RPMI7951 (cell line): ENCODE measurements at places on chromosomes 6 and 20. TPM values are rescaled to one million over a fixed set of nuclear protein-coding genes. Genes with fewer than 3 reads are reported as not detected.

- DNase-seq: peak; percentile 69
Measured at GRCh38 chr6:16999491-17000436, 102.1 kb upstream of the STMND1 start.

GRCh38 chr6:29376003-29376402, 912 bp upstream of the OR12D3 start:
- DNase-seq: no peak

DNA sequence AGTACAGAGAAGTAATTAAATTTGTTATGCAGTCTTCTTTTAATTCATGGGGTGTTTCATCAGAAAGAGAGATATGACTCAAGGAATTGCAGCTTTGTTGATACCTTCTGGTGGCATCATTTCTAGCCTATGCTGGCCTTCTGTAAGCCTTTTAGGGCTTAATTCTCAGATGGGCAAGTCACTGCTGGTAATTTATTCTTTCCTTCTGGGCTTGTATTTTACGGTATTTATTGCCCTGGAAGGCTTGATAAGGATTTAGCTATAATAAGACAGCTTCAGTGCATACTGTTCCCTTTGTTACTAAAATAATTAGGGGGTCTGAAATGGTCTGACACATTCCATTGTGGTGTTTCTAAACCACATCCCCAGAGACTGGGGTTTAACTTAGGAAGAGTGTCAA, 57.9 kb upstream of the EMILIN3 start:
- peak; percentile 10 for DNase-seq

Gene HMGCLL1
- not detected in 2 replicates for total RNA-seq

DNA sequence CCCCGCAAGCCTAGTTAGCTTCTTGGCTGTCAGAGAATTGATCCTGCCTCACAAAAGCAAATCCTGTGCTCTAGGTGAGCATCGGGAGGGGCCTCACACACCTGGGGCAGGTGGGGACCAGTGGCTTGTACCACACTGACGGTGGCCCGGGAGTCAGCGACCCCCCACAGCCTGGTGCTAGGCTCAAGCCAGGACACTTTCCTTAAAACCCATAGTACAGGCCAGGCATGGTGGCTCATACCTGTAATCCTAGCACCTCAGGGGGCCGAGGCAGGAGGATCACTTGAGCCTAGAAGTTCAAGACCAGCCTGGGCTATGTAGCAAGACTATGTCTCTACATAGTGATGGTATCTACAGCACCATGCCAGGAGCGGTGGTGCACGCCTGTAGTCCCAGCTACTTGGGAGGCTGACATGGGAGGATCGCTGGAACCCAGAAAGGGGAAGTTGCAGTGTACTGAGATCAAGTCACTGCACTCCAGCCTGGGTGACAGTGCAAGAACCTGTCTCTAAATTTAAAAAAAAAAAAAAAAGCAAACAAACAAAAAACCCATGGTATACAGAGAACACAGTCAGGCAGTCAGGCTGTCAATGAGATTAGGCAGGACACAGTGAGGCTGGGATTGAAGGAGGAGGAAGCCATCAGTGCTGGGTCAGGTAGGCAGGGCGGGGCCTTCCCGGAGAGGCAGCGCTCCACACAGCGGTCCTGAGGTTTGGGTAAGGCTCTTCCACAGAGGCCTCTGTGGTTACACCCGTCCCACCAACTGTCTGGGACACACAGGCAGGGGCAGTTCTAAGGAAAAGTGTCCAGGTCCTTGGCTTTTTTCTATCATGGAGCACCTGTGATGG, 41.3 kb downstream of the SYNJ2 start:
- DNase-seq: no peak

GRCh38 chr6:92124200-92124651, 1295.1 kb downstream of the EPHA7 start:
- DNase-seq: peak; percentile 3

DNA sequence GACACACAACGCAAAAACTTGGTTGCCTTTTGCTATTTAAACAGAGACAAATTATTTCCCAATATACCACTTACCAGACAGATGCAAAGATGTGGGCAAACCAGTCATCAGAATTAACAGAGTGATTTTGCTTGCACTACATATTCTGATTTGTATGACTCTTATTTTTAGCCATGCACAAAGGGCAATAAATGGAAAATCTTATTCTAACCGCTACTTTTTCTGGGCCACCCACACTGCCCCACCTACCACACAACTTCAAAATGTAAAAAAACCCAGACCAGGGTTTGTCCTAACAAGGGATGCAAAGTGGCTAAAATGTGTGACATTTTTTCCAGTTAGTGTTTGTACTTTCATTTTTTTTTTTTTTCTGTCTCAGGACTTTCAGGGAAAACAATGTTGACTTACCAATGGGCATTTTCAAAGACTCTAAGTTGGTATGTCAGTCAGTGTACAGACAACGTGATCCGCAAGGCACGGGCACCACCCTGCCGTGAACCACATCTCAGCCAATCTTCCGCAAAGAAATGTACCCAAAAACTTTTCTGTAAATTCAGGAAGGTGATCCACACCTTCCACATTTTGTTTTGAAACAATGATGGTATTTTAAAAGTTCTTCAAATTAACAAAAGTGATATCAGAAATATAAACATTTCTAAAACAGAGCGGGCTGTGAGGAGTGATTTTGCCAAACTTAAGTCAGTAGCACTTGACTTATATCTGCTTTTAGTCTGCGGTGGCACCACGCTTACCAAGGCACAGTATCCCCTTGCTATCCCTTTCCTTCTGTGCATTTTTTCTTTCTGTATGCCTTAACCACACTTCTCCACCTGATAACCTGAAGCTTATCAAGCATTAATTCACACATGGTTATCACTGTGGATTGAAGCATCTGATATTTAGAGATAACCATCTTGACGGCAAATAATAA, 185.6 kb downstream of the GJA10 start:
- no peak for DNase-seq

- DNase-seq: no peak
Measured at GRCh38 chr6:15363523-15364400, 117.9 kb downstream of the JARID2 start.

Gene PBOV1
- not detected in 2 replicates for total RNA-seq

DNA sequence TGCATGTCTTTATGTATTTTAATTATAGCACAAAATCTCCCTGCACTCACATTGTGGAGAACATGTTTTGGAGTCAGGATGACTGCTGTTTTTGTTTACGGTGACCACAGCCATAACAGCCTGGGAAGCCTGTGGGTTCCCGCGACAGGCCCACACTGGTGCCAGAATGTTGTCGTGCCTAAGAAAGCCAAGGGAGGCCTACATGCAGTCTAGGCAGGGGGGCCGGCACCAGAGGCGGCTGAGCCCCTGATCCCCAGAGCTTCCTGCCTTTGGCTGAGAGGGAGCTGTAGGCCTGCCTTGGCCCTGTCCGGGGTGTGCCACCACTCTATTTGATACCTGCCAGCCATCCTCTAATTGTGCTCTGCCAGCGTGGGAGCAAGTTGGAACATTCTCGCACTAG, 46.7 kb downstream of the TBC1D7 start:
- DNase-seq: no peak

Gene HLA-DQB1
- not detected in 2 replicates for total RNA-seq

Gene KHDC1
- 0.60 and 2.1 TPM in 2 replicates for total RNA-seq

Gene DNAH8
- under 0.01 TPM in 1 of 2 replicates, not detected in the other for total RNA-seq

DNA sequence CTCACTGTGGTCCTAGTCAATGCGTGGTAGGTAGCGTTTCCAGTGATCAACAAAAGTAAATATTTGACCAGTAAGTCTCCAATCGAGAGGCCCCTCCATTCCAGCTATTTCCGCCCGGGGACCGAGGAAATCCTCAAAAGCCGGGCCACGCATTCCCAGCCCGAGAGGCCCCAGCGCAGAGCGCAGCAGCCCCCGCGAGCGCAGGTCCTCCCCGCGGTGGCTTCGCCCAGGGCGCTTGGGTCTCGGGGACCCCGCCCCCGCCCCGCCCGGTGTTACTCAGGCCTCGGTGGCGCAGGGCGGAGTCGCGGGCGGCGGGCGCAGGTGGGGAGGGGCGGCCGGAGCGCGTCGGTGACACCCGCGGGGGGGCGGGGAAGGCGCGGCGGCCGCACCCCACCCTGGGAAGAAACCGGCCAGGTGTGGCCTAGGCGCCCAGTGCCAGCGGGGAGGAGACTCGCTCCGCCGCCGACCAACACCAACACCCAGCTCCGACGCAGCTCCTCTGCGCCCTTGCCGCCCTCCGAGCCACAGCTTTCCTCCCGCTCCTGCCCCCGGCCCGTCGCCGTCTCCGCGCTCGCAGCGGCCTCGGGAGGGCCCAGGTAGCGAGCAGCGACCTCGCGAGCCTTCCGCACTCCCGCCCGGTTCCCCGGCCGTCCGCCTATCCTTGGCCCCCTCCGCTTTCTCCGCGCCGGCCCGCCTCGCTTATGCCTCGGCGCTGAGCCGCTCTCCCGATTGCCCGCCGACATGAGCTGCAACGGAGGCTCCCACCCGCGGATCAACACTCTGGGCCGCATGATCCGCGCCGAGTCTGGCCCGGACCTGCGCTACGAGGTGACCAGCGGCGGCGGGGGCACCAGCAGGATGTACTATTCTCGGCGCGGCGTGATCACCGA, at the start of gene DSP:
DSP (plus strand) TSS at position 497 of the 890 bp plus-strand sequence; CDS start at position 742, 245 bp downstream.
- no peak for DNase-seq

DNA sequence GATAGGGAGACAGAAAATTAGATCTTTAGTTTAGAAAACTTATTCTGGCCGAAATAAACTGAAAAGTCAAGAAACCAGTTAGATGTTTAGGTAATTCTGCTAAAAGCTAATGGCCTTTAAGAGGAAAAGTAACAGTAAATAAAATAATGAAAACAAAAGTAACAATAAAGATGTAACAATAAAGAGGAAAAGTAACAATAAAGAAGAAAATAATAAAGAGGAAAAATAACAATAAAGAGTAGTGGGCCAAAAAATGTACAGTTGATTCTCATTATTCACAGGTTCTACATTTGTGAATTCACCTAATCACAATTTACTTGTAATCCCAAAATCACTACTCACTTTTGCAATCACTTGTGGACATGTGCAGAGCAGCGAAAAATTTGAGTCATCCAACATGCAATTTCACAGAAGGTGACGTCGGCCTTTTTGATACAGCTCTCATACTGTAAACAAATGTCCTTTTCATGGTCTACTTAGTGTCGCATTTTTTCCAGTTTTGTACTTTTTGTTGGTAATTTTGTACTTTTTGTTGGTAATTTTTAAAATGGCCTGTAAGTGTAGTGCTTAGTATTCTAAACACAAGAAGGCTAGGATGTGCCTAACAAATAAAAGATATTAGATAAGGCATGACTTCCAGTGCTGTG, 24.0 kb downstream of the HBS1L start:
- peak; percentile 14 for DNase-seq

- DNase-seq: no peak
Measured at GRCh38 chr20:44659931-44660330, 8.4 kb upstream of the ADA start.

GRCh38 chr6:158763434-158764182, 55.6 kb downstream of the EZR start:
- no peak for DNase-seq

GRCh38 chr6:87092435-87092834, 2.5 kb downstream of the CGA start:
- no peak for DNase-seq

Gene PDE7B
- total RNA-seq: 4.5 and 4.9 TPM in 2 replicates

GRCh38 chr20:2805689-2806350, 5.4 kb upstream of the CPXM1 start:
- no peak for DNase-seq

GRCh38 chr6:135113860-135114259, 59.2 kb upstream of the HBS1L start:
- no peak for DNase-seq

DNA sequence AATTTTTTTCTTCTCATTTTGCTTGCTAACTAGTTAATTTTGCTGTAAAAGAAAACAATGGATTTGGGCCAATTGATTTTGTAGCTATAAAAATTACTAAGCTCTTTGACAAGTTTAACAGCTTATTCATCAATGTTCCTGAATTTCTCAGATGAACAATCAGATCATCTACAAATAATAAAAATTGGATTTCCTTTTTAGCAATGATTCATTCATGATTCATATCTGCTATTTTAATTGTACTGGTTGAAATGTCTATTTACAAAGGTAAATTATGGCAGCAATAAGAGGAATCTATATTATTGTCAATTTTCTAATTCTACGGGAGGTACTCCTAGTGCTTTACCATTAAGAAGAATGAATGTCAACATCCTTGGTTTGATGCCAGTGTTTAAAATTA, 178.8 kb upstream of the BTBD3 start:
- DNase-seq: no peak

Gene SKIC2
- total RNA-seq: 30.4 and 36.5 TPM in 2 replicates

Gene ENPP1
- total RNA-seq: 30.0 and 34.0 TPM in 2 replicates

Gene C6orf163
- total RNA-seq: 0.12 and 0.29 TPM in 2 replicates

- peak; percentile 26 for DNase-seq
Measured at GRCh38 chr6:145733810-145734209, 1.5 kb downstream of the EPM2A start.

- peak; percentile 98 for DNase-seq
Measured at GRCh38 chr6:134295953-134296553, 21.9 kb downstream of the SGK1 start.

DNA sequence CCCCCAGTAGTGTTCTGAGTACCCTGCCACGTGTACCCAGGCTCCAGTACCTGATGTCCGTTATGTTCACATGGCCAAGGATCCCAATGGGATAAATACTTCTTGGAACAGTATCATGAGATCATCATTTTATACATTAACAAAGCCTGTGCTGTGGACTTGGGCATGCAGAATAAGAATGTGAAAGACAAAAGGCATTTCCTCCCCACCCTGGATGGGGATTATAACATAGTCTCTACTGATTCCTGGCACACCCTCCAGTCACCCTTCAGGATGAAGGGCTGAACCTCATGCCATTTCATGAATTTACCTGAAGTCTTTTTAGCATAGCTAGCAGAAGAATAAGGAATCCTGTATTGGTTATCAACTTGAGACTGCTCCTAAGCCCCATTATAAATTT, 2.8 kb downstream of the TNFRSF21 start:
- no peak for DNase-seq

GRCh38 chr6:5942591-5942990, 64.1 kb downstream of the NRN1 start:
- DNase-seq: peak; percentile 43

DNA sequence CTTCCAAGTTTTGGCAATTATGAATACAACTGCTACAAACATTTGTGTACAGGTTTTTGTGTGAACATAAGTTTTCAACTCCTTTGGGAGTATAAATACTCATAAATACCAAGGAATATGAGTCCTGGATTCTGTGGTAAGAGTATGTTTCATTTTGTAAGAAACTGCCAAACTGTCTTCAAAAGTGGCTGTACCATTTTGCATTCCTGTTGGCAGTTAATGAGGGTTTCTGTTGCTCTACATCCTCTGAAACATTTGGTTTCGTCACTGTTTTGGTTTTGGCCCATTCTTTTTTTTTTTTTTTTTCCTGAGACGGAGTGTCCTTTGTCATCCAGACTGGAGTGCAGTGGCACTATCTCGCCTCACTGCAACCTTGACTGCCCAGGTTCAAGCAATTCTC, 8.5 kb downstream of the AP5S1 start:
- no peak for DNase-seq

GRCh38 chr6:6559994-6560570, 28.4 kb upstream of the LY86 start:
- no peak for DNase-seq

Gene TTK
- total RNA-seq: 122 and 146 TPM in 2 replicates

DNA sequence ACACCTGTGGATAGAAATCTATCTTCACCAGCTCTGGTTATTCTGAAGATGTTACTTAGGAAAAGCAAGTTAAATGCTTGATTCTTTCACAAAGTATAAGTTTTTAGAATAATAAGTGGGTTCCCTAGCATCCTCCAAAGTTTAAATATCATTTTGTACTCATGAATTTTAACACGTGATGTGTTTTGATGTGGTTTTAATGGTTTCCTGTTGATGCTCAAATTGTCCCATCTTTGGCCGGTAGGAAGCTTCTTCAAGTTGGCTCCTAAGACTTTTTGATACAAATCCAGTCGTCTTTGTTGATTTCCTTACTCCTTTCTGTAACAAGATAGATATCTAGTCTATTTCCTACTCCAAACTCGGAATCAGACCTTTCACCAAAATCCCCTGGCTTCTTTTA, 94.5 kb upstream of the STXBP5 start:
- no peak for DNase-seq

Gene RBBP9
- 42.5 and 50.4 TPM in 2 replicates for total RNA-seq
